ENCODE measurements at places on chromosomes 1 and 21.

DNA sequence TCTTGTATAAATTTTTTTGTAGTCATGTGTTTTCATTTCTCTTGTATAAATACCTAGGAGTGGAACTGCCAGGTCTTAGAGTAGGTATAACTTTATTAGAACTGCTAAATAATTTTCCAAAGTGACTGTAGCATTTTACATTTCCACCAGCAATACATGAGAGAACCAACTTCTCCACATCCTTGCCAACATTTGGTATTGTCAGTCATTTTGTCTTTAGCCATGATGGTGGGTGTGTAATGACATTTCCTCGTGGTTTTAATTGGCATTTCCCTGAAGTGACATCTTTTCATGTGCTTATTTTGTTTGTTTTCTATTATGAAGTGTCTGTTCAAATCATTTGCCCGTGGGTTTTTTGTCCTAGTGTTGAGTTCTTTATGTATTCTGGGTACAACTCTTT lies 29.7 kb downstream of the ZBTB8A start:
- no peak for DNase-seq

- no peak for DNase-seq
Measured at GRCh38 chr1:154842635-154843034, 27.4 kb downstream of the KCNN3 start.

- DNase-seq: no peak
Measured at GRCh38 chr1:223153177-223154119, 10.4 kb upstream of the TLR5 start.

DNA sequence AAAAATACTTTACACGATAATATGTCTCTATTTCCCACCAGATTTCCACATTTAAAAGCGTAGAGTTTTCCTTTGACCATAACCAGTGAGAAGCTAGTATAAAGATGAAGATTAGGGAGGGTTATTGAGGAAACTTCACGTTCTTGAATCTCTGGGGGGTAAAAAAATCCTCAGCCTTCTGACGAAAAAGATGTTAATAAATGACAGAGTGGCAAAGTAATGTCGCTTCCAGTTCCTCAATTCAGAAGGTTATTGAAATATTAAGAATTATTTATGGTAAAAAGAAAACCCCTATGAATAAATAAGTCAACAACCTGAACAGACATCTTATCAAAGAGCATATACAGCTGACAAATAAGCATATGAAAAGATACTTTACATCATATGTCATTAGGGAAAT lies 241.0 kb downstream of the GPATCH2 start:
- DNase-seq: no peak

GRCh38 chr1:172948457-172948856 lies 102.3 kb downstream of the TNFSF18 start:
- DNase-seq: peak; percentile 55

DNA sequence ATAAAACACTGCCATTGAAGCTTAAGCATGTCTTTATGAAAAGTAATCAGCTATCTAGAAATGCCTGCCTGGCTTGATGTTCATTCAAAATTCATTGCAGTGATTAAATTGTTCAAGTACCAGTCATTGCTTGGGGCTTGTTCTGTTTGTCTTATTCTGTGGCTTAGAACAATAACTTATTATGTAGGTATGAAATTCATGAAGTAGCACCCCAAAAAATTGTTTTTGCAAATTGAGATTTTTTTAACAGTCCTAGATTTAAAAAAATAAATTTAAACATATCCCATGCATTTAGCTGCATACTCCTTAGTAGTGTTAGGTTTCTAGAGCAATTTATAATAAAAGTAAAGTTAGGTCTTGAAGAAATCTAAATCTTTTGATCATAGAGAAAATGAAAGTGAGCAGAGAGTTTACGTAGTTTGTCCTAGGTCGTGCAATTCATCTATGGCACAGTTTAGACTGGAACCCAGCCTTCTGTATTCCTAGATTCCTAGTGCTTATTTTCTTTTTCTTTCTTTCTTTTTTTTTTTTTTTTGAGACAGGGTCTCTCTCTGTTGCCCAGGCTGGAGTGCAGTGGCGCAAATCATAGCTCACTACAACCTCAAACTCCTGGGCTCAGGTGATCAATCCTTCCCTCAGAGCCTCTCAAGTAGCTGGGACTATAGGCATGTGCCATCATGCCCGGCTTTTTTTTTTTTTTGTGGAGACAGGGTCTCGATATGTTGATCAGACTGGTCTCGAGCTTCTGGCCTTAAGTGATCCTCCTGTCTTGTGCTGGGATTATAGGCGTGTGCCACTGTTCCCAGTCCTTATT lies 9.3 kb downstream of the MIER1 start:
- no peak for DNase-seq

GRCh38 chr1:43861988-43862735 lies 71.4 kb upstream of the ARTN start:
- peak; percentile 17 for DNase-seq

GRCh38 chr1:43203859-43204258 lies 31.7 kb downstream of the CFAP57 start:
- no peak for DNase-seq

GRCh38 chr1:201641524-201642253 lies 102.8 kb downstream of the NAV1 start:
- DNase-seq: no peak

DNA sequence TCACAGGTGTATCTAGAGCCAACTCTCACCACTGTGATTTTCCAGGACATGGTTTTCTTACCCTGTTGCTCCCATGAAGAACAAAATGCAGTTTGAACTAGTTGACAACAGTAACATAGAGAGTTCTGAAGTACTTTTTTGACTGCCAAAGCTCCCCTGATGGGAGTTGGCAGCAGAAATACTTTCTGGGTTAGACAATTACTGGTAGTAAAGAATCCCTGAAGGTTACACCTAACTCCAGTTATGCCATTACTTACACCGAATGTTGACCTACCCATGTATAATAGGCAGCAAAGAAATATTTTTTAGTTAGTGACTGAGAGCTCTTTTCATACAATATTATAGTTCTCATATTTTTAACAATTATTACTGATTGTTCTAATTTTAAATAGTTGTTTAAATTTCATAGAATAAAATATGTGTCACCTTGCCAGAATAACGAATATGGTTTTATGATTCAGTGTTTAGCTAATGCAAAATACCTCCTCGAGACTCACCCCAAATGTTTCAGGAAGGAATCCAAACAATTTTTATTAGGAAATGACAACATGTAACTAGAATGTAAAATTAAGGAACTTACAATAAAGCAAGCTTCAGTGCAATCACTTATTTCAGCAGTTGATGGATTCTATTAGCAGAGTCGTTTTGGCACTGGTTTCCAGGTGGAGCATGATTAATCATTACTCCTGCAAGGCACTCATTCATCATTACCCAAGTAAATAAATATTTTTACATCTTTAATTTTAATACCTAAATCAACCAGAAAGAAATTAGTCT lies 237.6 kb downstream of the MRPL39 start:
- no peak for DNase-seq

- DNase-seq: no peak
Measured at GRCh38 chr21:17139696-17140095, 373.1 kb upstream of the CXADR start.

- DNase-seq: peak; percentile 83
Measured at GRCh38 chr1:209805875-209806760, at the start of gene IRF6. TSS of gene IRF6 (minus strand) at chr1:209806142. CDS start at chr1:209801413, 4,729 bp downstream.

- no peak for DNase-seq
Measured at GRCh38 chr1:156090138-156090839, 8.0 kb upstream of the MEX3A start.

- no peak for DNase-seq
Measured at GRCh38 chr1:20371883-20372282, 81.2 kb downstream of the VWA5B1 start.

DNA sequence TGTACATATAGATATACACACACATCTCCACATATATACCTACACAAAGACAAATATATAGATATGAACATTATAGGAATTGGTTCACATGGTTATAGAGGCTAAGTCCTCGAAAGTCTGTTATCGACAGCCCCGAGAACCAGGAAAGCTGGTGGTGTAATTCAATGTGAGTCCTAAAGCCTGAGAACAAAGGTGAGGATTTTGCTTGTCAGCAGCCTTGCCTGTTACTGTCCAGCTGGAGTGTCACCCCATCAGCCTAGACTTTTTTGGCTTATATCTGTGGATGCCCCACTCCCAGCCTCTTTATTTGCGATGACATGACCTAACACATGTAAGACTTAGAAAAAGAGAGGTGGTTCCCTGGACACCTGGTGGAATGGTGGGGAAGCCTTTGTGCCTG lies 97.0 kb downstream of the GIPC2 start:
- DNase-seq: no peak

DNA sequence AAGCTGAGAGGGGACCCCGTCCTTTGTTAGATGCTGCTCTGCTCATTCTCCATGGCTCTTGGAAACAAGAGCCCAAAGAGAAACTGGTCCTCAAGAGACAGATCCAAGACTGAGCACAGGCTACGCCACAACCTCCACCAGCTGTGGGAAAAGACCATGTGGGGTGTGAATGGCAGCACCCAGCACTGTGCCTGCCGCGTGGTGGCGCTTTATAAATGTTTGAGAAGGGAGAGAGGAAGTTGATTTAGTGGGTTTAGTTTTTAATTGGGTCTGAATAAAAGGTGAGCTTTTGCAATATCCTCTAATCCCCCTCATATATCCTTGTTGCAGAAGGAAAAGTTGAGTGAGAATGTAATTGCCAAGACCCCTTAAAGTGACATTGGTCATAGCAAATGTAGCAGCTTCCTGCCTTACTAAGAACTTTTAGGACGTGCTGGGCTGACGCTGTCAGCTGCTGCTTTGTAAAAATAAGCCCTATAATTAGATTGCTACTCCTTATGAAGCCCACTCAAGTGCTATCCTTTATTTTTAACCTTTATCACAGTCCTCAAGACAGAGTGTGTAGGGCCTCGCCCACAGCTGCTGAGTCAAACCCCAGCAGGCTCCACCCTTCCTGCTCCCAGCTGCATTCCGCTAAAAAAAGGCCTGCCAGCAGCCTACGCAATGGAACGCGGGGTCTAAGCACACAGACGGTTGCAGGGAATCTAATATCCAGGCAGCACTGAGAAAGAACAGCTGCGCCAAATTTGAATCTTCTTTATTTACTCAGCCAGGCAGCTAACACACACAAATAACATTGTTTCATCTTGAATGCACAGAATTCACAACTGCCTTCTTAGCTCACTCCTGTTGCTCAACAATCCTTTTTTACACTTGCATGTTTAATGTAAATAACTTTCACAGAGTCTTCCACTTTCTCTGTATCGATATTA lies 47.4 kb upstream of the PRDX6 start:
- DNase-seq: peak; percentile 76

- no peak for DNase-seq
Measured at GRCh38 chr1:64508629-64509028, 38.7 kb downstream of the CACHD1 start.

DNA sequence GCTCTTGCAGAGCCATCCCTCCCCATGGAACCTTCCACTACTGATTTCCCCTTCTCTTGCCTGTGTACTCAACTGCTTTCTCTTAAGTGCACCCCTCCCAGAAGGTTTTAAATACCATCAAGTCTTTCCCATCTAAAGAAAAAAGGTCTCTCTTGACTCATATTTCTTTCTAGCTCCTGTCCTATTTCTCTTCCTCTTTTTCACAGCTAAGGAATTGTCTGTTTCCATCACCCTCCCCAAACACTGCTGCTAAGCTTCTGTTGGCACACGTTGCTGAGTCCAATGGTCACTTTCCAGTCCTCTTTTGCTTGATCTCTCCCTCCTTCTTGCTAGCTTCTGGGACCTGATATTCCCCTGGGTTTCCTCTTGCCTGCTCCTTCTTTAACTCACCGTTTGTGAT lies 13.3 kb upstream of the GNL2 start:
- DNase-seq: no peak

GRCh38 chr1:15523104-15524020 lies 653 bp downstream of the CASP9 start:
- no peak for DNase-seq

GRCh38 chr1:40553017-40553416 lies 21.6 kb downstream of the ZNF684 start:
- DNase-seq: no peak

GRCh38 chr1:26972390-26972789 lies 12.1 kb upstream of the KDF1 start:
- DNase-seq: no peak

DNA sequence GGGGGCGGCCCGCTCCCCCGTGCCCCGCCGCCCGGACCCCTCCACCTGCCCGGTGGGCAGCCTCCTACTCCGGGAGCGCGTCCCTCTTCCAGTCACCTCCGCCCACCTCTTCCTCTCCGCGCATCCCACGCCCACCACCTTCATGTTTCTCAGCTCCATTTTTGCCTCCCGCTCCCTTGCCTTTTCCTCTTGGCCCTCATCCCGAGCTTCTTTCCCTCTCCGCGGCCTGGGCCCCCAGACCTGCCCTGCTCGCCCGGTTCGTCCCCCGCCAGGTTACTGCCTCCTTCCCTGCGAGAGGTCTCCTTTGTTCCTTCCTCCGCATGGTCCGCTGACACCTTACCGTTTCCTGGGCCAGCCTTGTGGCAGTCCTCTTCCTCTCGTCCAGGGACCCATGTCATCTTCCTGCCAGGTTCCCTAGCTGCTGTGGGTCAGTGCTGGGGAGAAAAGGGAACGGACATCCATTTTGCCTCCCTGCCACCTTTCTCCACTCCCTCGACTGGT lies 563 bp downstream of the QSOX1 start:
- peak; percentile 66 for DNase-seq

GRCh38 chr1:3918966-3919611 lies 19.0 kb upstream of the C1orf174 start:
- DNase-seq: no peak

DNA sequence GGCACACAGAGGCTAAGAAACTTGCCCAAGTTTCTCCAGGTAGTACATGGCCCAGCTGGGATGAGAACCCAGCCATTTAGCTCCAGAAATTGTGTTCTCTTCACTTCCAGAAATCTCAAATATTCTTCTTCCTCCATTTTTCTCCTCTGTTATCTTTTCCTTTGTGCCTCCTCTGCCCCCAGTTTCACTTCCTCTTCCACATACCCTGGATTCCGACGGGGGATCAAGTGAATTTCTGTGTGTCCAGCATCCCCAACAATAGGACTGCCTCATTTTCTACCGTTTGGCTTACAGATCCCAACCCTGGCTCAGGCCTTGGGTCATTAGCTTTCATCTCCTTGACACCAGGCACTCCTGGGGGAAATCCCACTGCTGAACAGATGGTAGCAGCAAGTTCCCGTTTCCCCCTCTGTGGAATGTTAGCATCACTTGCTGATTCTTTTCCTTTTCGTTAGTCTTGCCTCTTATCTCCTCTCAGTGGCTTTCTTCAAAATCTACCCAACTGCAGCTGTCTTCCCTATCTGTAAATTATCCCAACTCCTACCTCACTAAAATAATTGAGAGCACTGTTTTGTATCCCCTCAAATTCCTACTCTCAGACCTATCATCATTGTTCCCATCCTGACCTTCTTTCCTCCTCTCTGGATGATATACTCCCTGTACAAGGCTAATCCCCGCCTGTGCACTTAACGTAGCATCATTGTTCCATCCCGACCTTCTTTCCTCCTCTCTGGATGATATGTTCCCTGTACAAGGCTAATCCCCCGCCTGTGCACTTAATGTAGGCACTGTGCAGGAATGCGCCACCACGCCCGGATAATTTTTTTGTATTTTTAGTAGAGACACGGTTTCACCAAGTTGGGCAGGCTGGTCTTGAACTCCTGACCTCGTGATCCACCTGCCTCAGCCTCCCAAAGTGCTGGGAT lies 36.5 kb downstream of the SCCPDH start:
- no peak for DNase-seq

GRCh38 chr1:2605509-2606395 lies 19.2 kb downstream of the PRXL2B start:
- DNase-seq: no peak

- no peak for DNase-seq
Measured at GRCh38 chr1:180773210-180773865, 139.4 kb upstream of the KIAA1614 start.
